ENCODE measurements at places on chromosomes 16 and 17. TPM values are rescaled to one million over a fixed set of nuclear protein-coding genes. Genes with fewer than 3 reads are reported as not detected.

DNA sequence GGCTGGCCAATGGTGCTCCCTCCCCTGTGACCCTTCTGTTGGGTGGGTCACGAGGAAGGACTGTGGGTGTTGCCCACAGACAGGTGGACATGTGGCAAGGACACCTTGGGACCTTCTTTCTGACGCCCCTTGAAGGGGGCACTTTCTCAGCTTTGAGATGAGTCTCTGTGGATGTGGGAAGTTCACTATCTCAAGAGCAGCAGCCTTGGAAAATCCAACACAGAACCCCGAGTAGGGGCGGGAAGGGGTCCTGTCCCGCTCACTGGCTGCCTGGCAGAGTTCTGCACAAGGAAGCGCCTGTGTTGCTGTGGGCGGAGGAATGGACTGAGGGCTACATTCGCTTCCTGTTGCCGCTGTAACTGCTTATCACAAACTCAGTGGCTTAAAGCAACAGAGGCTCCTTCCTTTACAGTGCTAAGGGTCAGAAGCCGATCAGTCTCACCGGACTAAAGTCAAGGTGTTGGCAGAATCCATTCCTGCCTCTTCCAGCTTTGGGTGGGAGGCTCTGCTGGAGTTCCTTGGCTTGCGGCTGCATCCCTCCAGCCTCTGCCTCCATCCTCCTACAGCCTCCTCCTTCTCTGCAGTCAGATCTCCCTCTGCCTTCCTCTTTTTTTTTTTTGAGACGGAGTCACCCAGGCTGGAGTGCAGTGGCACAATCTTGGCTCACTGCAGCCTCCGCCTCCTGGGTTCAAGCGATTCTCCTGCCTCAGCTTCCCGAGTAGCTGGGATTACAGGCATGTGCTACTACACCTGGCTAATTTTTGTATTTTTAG is 305.2 kb downstream of the SEC14L1 start:
- no peak for DNase-seq

- no peak for DNase-seq
These were observed 605.0 kb downstream of the WWOX start for GRCh38 chr16:78704416-78704815.

- no peak for DNase-seq
These were observed 42.9 kb downstream of the USP10 start for GRCh38 chr16:84742641-84743092.

DNA sequence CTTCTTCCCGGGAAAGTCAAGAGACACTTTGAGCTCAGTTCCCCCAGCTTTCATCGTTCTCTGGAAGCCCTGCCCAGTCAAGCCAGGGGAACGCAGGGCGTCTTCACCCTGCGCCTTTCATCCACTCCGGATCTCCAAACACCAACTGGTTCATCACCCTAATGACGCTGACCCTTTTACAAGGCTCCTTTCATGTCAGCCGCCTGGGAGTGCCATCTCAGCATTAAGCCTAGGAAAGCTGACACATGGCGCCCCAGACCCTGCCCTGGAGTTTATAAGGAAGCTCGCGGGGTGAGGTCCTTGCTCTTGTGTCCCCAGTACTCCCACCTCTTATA is 594 bp upstream of the DNAJC7 start:
- DNase-seq, result no peak

DNA sequence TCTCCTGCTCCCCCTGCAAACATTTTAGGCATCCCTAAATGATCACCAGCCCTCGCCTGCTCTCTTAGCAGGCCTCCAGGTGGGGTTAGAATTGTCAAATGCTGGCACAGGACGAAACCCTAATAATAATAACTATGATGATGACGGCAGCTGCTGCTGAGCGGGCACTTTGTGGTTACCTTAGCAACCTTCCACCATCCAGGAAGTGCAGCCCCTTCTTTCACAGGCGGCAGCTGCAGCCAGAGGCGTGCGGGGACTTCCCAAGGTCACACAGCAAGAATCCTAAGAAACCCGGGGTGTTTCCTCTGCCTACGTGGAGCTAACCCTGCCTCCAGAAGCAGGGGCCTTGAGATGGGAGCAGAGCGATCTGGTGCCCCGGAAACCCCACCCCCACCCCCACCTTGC is 22.4 kb upstream of the EIF1 start:
- peak; percentile 56 for DNase-seq

DNA sequence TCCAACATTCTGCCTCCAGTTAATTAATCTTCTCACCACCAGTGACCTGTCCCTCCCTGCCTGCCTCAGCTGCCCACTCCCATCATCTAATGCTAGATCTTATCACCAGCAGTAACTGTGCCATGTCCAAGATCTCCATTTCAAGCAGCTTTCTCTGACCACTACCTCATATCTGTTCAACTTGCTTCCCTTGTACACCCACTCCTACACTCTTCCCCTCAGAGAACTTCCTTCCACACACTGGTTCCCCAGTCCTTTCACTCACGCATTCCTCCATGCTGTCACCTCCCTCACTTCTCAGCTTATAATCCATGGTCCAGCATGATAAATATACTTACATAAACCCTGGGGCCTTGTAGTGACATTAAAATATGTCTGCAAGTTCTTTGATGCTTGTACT is 31.8 kb upstream of the DYNLL2 start:
- DNase-seq, result no peak

DNA sequence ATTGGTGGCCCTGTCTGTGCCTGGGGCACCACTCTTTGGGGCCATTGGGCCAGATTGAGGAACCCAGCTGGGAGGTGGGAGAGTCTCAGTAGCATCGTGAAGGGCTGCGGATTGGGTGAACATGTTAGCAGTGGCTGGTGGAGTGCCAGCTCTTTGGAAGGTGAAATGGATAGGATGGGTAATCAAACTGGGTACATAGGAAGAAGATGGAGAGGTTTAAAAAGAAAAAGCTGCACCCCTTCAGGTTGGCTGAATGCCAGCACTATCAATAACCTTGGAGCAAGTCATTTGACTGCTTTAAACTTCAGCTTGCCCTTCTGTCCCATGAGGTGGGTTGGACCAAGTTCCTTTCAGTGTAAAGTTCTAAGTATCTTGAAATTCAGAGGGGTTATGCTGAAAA is 95.0 kb downstream of the RPTOR start:
- no peak for DNase-seq

DNA sequence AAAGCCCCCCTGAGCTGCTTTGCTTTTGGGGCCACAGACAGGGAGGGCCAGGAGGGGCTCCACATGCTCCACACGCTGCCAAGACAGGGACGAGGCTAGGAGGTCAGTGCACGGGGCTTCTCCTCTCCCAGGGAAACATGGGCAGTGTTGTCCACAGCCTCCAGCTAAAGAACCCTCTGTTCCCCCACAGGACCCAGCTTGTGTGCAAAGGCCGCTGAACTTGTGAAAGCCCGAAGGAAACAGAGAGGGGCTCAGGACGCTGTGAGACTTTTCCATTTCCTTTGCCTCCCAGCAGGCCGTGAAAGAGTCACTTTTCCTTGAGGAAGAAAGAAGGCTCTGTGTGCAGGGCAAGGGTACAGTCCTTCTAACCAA is 9.7 kb downstream of the CDRT4 start:
- DNase-seq, result peak; percentile 80

DNA sequence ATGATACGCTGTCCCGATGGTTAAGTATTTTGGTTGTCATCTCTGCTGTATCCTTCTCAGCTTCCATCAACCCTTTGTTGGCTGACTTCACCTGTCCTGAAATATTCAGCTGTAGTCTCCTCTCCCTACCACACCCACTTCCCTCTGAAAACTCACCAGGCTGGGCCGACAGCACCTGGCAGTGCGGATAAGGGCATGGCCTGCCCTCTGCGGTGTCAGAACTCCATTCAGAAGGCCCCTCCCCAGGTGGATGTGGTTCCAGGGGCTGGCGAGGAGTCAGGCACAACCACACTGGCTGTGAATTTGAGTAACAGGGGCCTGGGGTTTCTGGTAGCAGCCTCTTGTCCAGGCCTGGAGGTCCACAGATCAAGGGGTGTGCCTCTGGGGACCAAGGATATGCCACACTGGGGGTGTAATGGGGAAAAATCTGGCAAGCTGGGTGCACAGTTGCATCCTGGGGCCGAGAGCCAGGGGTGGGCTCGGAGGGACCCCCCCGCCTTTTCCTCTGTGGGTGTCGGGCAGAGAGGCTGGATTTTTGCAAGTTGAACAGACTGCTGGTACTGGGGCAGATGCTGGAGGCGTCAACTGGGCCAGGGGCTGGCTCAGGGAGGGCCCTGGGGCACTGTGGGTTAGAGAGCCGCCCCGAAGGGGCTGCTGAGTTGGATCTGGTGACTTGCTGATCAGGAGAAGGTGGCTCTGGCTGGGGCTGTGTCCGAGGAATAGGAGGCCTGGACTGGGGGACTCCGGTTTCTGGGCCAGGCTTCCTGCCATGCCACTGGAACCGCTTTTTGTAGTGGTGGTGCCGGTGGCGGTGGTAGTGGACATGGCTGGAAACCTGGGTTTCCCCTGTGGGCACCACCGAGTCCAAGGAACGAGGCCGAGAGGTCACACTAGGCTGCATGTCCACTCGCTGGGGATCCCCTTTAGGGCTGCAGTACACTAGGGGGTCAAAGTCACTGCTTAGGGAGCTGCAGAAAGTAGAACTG is 5.6 kb upstream of the SUPT4H1 start:
- no peak for DNase-seq

GRCh38 chr16:30892670-30893416 is 1.0 kb downstream of the BCL7C start:
- DNase-seq, result no peak

DNA sequence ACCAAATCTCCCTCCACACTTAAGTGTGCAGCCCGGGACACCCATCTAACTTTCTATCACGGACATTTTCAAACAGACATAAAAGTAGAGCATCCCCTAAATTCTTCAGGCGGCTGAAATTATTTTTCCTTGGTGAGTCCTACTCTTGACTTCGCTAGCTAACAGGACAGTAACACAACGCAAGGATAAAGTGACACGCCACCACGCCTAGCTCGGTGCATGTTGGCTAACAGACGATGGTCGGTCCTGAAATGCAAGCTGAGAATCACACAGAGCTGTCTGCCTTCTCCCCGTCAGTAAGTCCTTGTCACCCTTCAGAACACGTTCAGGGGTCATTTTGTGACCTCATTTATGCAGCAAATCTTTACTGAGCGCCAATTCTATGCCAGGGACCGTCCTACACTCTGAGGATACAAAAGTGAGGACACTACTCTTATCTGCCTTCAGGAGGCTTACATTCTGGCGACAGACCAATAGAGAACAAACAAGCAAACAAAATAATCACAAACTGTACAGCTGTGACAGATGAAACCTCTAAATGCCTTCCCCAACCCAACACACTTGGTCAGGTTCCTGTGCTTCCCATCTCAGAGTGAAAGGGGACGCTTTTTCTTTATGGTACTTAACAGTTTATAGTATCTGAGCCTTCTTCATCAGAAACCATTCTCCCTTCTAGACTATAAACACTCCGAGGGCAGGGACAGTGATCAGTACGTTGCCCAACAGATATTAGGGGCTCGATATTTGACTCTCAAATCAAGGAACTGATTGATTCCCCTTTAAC is 1.3 kb downstream of the NTAN1 start:
- DNase-seq, result no peak

GRCh38 chr16:74100395-74101326 is 196.0 kb upstream of the PSMD7 start:
- DNase-seq, result no peak

DNA sequence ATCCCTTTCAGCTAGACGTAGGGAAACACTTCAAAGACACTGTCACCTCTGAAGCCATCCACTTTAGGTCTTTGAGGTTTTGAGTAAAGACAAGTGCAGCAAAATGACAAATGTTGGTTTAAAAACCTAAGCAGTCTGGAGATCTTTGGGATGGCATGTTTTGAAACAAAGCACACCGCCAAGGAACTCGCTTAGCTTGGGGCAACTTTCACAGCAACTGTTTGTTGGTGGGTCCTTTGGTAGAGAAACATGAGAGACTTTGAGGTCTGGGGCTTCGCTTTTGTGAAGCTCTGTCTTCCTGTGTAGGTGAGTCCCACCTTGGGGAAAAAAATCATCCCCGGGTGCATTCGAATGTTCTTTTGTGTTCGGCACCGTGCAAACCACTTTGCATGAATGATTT is 357.5 kb downstream of the SNX29 start:
- no peak for DNase-seq

GRCh38 chr17:34499576-34499975 is 79.8 kb upstream of the TMEM132E start:
- DNase-seq, result no peak

DNA sequence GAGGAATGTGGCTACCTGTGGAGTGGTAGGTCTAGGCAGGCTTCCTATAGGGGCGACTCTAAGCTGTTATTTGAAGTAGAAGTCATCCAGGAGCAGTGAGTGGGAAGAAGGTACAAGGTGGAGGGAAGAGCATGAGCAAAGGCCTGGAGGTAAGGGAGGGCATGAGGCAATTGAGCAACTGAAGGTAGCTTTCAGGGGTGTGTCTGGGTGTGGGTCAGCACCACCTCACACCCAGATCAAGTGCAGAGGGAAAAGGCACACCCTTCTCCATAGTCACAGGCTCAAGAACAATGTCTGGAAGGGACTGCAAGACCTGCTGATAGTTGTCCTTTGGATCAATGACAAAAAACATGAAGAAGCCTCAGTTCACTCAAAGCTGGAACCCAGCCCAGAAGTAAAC is 46.5 kb upstream of the IRX6 start:
- DNase-seq, result no peak

Gene TP53TG3F
- total RNA-seq, result not detected

Gene TSPAN10
- total RNA-seq, result 0.22 TPM

Gene CDRT15
- total RNA-seq, result not detected

Gene CA10
- not detected for total RNA-seq

Gene CD7
- 0.81 TPM for total RNA-seq

Gene ARRB2
- 13.9 TPM for total RNA-seq
